ENCODE measurements at places on chromosomes 16 and 17.

- DNase-seq, result no peak
Measured at GRCh38 chr17:21196126-21196525, 17.8 kb downstream of the TMEM11 start.

GRCh38 chr17:42287305-42287976 lies 857 bp upstream of the STAT5A start:
- peak; percentile 14 for DNase-seq

DNA sequence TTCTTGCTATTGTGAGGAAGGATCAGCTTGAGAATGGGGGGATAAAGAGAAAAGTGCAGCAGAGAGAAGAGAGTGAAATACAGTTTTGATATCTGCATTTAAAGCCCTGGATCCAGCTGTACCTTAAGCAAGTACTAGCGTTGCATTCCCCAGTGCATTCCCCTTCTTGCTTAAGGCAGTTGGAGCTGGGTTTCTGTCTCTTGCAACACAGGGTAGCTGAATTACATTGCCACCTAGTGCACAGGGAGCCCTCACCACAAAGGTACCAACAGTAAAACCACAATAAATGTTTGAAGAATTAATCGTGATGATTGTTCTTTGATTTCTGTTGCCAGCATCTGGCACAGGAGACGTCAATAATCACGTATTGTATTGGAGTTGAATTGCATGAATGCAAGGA lies 588.7 kb downstream of the RBFOX1 start:
- DNase-seq, result no peak

- DNase-seq, result no peak
Measured at GRCh38 chr16:15601212-15601879, 41.6 kb downstream of the MARF1 start.

GRCh38 chr16:531494-532125 lies 4.1 kb downstream of the CAPN15 start:
- DNase-seq, result no peak

- DNase-seq, result no peak
Measured at GRCh38 chr16:73022534-73022933, 25.4 kb downstream of the ZFHX3 start.

DNA sequence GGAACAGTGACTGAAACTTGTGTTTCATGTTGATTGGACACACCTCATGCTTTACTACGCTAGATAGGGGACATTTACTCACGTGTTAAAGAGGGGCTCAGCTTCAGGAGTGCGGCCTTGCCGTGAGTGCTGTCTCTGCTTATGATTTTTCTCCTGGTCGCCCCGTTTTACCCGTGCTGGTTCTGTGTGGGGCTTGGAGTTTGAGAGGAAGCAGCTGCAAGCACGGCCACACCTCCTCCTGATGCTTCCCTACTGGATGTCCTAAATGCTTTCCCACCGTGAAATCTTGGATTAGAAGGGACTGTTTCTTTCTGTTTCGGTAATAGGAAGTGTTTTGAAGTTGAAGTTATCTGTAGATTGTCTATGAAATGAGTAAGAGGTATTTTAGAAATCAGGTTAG lies 54.0 kb upstream of the ZNF750 start:
- no peak for DNase-seq

DNA sequence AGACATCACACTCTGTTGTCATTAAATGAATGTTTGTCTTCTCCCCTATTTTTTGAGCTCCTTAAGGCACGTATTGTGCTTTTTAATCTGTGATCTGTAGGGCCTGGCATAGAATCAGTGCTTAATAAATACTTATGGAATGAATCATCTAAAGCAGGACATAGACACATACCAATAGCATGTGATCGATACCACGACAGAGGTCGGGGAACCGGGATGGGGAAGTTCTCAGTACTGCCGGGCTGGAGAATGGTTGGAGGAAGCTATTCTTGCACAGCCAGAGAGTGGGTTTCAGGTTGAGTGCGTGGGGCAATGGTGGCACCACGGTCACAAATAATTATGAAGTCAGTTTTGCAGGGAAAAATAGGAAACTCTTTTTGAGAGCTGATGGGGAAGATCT lies 26.8 kb downstream of the NLRP1 start:
- DNase-seq, result no peak

DNA sequence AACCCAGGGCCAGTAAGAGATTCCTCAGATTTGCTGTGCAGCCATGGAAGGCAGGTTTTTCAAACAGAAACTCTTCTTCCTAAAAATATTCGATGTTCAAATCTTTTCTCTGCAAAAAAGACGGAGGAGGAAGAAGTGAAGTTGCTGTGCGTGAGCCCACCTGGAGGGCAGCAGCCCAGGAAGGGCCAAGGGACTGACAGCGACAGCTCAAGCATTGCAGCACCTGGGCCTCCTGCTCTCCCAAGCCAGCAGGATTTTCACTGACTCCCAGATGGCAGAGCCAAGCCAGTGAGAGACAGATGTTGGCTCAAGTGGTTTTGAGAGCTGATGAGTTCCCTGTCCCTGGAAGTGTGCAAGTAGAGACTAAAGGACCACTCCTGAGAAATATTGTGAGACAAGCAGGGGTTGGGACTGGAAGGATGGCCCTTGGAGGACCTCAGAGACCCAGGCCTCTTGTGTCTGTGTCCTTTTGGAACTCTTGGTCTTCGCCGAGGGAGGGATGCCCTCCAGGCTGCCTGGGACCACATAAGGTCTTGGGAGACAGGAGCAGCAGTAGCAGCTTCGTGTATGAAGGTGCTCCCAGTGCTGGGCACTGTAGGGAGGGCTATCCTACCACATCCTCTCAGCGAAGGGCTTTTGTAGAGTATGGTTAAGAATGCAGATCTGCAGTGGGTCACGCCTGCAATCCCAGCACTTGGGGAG lies 29.3 kb upstream of the TNFRSF13B start:
- no peak for DNase-seq

- DNase-seq, result no peak
Measured at GRCh38 chr16:24539850-24540601, 660 bp downstream of the RBBP6 start.

GRCh38 chr16:16830401-16830800 lies 451.5 kb downstream of the NPIPA7 start:
- no peak for DNase-seq

DNA sequence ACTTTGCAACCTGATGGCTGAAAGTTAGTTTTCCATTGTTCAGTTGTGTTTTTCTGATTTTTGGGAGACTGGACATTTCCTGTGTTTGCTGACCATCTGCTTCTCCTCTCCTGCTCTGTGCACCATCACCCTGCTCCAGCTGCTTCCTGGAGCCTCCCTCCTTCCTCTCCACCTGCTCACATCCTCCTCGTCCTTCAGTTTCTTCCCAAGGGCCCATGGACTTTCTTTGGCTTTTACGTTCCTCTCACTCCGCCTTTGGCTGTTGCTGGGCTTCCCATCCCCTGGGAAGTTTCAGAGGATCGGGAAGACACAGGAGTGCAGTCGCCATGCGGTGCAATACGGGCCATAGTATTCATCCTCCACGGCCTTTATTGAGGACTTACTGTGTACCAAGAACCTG lies 61.6 kb downstream of the TNFRSF13B start:
- DNase-seq, result no peak

- DNase-seq, result no peak
Measured at GRCh38 chr17:65324611-65325342, 187.6 kb downstream of the RGS9 start.

- DNase-seq, result no peak
Measured at GRCh38 chr17:44374306-44375195, 10.9 kb upstream of the FAM171A2 start.

DNA sequence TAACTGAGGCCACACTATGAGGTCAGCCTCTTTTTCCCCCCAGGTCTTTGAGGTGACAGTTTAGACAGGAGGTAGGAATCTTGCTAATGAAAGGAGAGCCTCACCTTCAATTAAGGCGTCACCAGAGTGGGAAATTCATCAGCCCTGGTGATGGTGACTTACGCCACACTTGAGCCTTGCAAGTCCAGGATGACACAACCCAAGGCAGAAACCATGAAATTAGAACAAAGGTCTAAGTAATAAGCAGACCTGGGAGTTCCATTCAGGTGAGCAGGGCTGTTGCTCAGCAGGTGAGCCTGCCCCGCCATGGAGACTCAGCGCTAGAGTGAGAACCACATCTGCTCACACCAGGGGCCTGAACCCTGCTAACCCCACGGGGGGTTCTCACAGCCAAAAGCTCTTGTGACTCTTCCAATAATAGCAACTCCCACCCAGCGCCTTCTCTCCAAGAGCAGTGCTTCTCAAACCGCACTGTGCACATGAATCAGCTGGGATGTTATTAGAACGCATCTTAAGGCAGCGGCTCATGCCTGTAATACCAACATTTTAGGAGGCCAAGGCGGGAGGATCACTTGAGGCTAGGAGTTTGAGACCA lies 28.7 kb upstream of the KIFC3 start:
- DNase-seq, result no peak

DNA sequence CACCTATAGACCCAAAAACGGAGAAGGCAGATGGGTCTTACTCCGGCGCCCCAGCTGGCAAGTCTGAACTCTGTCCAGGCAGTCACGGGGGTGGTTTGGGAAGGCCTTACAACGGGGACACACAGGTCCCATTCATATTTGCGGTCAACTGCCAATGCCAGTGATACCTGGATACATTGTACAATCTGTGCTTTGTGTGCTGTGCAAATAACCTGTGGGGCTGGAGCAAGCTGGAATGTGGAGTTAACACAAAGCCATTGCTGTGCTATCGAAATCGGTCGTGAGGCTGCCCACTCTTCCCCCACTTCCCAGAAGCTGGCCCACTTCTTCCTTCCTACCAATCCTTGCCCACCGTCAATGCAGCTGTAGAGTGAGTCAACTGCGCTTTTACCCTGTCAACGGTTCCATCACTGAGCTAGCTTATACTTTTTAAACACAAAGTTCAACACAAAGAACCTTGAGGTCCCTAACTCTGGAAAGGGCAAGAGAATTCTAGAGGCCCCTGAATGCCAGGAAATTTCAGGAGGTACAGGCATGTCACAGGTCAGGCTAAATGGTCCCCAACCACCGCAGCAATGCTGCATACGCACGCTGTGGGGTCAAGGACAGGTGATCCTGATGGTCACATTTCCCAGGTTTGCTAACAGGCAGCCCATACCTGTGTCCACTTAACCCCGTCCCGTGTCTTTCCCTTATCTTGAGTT lies 122.8 kb downstream of the ZFHX3 start:
- no peak for DNase-seq

GRCh38 chr16:84228256-84228838 lies 11.5 kb downstream of the KCNG4 start:
- peak; percentile 3 for DNase-seq

GRCh38 chr17:74211141-74211911 lies 2.0 kb upstream of the TTYH2 start:
- no peak for DNase-seq

DNA sequence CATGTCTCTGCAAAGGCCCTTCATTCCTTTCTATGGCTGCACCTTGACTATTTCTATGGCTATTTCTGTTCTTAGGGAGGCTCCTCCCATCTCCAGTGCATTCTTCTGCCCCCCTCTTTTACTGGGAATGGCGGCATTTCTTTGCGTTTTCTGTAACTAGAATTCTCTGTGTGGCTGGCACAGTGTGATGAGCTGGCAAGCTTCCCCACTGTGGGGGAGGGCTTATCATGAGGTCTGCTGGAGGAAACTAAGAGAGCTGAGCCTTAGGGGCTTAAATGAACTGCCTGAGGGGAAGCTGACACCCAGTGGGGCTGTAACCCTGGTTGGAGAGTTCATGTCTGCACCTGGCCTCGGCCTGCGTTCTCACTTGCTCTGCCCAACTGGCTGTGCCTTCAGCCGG lies 1.5 kb upstream of the CARD14 start:
- DNase-seq, result no peak
